ENCODE measurements at places on chromosomes 13 and 19.

DNA sequence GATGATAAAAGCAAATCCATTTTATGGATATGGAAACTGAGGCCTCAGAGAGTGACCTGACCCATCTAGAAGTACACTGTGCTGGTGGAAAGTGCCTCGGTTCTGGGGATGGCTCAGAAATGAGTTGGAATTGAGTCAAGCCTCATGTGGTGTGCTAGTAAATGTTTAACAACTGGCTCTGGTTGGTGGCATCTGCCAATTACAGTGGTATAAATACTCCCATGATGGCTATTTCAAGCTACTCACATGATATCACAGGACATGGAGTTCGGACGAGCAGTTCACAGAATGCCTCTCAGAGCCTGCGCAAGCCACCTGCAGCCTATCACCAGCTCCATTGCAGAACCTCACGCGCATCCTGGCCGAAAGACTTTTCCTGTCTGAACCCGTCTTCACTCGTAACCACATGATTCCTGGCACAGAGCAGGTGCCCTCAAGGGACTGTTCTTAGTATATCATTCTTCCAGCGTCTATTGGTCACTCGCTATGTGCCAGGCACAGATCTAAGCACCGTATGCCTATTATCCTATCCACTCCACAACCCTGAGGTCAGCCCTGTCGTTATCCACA lies 9.1 kb downstream of the TMEM150B start:
- DNase-seq = no peak

DNA sequence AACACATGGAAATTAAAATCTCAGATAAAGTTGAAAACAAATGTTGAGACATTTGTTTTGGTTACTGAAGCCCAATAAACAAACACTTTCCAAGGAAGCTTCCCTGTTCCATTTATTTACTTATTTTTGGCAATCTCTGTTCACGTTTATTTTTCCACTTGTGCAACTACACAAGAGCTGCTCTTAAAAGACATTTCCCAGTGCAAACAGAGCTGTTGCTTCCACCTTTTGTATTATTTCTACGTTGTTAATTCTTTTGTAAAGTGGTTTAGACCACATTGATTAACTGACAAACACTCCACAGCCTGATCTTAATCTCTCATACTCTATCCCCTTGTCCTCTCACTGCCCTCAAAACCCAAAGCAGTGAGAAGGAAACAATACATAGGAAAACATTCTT lies 757.6 kb downstream of the LIG4 start:
- no peak for DNase-seq

DNA sequence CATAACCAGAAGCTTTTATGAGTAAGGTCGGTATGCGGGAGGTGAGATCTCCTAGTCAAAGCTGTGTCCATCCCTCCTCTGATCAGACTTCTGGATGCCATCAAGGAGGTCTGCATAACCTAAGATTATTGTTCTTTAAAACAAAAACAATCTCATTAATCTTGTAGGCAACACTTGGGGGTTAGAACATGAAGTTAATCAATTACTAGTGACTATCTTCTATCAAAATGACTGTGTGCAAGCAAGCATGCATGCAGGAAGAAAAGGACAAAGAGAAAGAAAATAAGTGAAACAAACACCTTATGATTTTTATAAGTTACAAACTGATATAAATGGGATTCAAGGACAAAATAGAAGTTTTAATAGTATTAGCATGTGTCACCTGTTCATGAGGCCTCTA lies 2435.9 kb upstream of the PCDH20 start:
- DNase-seq = no peak

DNA sequence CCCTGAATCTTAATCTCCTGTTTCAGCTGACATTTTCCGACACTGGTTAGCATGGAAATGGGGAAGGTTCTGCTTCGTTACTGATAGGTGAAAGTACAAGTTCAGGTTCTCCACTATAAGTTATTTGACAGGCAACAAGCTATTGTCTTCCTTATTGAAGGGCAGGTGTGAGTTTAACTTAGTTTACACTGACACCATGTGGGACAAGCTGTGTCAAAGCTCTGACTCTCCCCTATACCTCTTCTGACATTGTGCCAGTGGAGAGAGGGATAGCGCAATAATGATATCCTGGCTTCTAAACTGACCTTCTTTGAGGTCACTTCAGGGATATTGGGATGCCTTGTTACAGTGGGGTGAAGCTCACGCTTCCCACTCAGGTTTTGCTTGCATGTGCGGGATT lies 587.0 kb upstream of the SLITRK5 start:
- DNase-seq = no peak

DNA sequence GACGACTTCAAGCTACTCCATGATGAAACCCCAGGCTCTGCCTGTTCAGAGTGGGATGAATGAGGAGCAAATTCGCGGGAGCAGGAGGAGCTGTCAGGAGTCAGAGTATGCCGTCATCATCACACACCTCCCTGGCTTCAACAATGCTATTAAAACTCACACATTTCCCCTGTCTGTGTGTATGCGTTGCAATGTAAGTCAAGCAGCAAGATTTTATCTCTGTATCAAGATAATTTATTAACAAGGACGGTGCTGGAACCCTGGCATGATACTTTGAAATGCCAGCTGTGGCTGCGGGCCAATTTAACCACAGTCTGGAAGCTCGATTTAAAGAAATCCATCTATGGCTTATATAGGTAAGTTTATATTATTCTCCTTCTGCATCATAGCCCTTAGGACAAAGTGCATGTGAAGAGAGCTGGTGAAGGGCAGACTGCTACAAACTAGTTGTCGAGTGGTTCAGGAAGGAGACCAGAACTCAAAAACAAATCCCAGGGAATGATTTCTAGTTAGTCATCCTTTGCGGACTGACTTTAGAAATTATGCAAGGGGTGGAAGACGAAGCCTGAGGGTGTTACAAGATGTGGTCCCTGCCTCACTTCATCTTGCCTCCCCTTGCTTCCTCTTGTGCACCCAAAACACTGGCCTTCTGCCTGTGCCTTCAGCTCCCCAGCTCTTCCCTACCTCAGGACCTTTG lies 486.5 kb downstream of the COG6 start:
- DNase-seq = no peak

- DNase-seq = no peak
Observed at GRCh38 chr19:18904334-18905057, 8.5 kb upstream of the CERS1 start.

DNA sequence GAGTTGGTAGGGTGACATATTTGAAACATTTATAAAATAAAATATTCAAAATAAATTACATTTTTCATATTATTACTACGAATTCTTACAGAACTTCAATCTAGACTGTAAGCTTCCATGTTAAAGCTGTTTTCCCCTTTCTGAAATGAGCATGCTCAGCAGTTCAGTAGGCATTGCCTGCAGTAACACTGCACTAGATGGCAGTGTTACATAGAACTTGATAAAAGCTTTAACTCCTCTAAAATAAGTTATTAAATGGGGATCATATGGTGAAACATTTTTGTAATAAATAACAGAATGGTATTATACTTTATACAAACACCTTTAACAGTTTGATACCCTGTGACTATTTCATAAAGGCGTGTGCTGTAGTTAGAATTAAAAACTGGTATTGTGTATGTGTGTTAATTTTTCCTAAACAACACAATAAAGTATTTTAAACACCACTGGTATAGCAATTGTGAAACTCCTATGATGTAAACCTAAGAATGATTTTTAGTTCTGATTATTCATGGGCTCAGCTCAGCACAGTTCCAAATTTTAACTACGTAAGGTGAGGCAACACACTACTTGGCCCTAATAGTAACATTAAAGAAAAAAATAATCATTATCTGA lies 11.6 kb upstream of the GPR18 start:
- peak; percentile 58 for DNase-seq

GRCh38 chr13:85662186-85662585 lies 137.0 kb downstream of the SLITRK6 start:
- peak; percentile 44 for DNase-seq

- DNase-seq = no peak
Observed at GRCh38 chr19:49679771-49680413, 2.8 kb downstream of the PRMT1 start.

GRCh38 chr13:87671753-87672605 lies 808 bp downstream of the SLITRK5 start:
- no peak for DNase-seq

- no peak for DNase-seq
Observed at GRCh38 chr19:33054623-33055022, 10.1 kb downstream of the RHPN2 start.

- no peak for DNase-seq
Observed at GRCh38 chr13:100014621-100015020, 33.0 kb downstream of the ZIC2 start.

DNA sequence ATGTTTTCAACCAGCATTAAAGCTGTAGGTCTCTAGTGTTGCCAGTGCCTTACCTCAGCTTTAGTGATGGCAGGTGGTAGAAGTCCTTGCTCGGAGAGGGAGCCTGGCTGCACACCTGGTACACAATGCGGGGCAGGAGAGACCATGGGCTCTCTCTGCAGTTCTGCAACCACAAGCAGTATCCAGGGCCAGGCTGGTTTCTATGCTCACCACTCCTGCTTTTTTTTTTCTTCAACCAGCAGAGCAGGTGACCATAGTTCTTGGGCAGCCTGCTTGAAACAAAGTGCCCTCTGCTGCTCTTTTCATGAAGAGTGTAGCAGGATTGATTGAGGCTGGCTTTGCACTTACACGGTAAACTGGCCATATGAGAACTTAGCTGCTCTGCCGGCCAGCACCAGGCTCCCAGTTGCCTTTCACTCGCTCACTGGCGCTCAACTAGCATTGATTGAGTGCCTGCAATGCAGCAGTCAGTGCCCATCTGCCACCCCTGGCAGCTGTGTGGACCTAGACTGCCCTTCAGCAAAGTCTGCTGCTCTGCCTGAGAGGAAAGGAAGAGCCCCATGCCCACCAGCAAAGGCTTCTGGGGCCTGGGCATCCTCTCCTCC lies 4.4 kb upstream of the CHAMP1 start:
- DNase-seq = no peak

- DNase-seq = peak; percentile 37
Observed at GRCh38 chr13:34044660-34045080, 226.7 kb downstream of the RFC3 start.

DNA sequence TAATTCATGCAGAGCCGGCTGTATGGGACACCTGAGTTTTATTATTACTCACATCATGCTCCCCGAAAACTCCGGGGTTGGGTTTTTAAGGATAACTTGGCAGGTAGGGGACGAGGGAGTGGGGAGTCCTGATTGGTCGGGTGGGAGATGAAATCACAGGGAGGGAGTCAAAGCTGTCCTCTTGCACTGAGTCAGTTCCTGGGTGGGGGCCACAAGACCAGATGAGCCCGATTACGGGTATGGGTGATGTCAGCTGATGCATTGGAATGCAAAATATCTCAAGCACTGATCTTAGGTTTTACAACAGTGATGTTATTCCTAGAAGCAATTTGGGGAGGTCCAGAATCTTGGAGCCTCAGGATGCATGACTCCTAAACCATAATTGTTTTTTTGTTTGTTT lies 18.6 kb upstream of the COG3 start:
- no peak for DNase-seq

GRCh38 chr13:51761643-51762350 lies 42.2 kb downstream of the DHRS12 start:
- DNase-seq = no peak

DNA sequence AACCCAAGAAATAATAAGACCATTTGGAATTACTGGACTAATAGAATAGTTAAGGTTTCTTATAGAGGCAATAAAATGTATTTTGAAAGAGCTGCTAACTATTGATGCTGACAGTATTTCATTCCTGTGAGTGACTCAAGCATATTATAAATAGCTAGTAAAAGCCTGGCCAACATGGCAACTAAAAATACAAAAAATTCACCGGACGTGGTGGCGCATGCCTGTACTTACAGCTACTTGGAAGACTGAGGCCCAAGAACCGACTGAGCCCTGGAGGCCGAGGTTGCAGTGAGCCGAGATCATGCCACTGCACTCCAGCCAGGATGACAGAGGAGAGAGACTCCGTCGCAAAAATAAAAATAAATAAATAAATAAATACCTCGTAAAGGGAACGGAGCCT lies 5.4 kb upstream of the ICAM3 start:
- no peak for DNase-seq

DNA sequence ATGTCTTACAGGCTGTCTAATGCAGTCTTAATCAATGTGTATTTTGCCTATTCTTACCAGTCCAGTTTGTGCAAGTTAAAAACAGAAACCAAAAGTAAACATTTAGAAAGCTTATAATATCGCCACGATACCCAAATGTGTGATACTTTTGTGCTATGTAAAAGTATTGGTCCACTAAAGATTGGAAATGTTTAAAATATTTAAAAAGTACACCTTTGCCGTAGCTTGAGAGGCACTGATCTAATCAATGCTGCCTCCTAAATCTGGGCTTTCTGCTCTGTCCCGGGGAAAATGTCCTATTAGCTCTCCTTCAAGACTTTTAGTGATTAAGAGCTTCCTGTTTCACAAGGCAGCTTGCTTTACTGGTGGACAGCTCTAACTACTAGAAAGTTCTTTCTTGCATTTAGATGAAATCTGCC lies 64.7 kb downstream of the DNAJC15 start:
- no peak for DNase-seq

- DNase-seq = no peak
Observed at GRCh38 chr19:41620171-41620570, 6.7 kb downstream of the CEACAM4 start.

- no peak for DNase-seq
Observed at GRCh38 chr19:4034048-4035017, 26.8 kb downstream of the PIAS4 start.

- no peak for DNase-seq
Observed at GRCh38 chr19:51002542-51003311, 1.3 kb upstream of the KLK8 start.

GRCh38 chr13:50082426-50083281 lies 67.4 kb downstream of the KCNRG start:
- peak; percentile 80 for DNase-seq

GRCh38 chr19:2603334-2603733 lies 99.2 kb downstream of the GNG7 start:
- DNase-seq = no peak

DNA sequence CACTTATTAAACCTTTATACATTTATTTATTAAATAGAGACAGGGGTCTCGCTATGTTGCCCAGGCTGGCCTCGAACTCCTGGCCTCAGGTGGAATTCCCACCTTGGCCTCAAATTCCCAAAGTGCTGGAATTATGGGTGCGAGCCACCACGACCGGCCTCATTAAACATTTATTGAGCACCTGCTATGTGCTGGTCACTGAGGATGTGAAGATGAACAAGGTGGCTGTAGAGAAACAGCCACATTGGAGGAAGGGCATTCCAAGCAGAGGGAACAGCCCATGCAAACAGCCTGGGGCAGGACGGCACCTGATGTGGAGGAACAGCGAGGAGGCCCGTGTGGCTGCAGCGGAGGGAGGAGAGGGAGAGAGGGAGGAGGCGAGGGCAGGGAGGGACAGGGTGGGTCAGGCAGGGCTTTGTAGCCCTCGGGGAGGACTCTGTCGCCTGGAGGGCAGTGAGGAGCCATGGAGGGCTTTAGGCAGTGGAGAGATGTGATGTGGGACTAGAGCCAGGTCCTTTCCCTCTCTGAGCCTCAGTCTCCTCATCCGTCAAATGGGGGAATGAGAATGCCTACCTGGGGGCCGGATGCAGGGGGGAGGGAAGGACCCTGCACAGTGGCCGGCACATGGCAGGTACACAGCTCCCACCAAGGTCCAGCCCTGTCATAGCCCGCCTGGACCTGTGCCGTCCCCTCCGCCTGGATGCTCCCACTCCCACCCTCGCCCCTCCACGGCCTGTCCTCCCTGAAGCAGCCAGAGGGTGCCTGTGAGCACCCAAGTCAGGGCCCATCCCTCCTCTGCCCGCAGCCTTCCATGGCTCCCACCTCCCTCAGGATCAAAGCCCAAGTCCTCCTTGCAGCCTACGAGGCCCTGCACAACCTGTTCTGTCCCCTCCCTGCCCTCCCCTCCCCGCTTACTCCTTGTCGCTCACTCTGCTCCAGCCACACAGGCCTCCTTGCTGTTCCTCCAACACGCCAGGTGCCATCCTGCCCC lies 21.5 kb upstream of the NFIC start:
- no peak for DNase-seq
